ENCODE measurements at places on chromosomes 7 and 10.

DNA sequence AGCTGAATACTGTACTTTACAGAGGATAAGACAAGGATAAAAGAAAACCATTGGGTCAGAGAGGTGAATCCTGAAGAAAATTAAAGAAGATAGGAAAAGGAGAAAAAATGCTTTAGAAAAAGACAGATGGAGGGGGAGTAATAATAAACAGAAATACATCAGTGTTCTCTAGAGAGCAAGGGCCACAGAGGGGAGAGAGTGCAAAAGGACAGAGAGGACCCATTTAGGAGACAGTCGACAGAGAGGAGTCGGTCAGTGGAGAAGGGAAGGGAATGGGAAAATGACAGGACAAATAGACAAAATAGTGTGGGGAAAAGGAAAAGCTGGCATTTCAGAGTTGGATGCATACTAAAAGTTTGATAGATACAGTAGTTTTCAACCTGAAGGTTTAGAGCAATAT lies 287.0 kb downstream of the DOCK4 start:
- no peak for DNase-seq

GRCh38 chr7:97094284-97094930 lies 23.1 kb upstream of the SDHAF3 start:
- no peak for DNase-seq

DNA sequence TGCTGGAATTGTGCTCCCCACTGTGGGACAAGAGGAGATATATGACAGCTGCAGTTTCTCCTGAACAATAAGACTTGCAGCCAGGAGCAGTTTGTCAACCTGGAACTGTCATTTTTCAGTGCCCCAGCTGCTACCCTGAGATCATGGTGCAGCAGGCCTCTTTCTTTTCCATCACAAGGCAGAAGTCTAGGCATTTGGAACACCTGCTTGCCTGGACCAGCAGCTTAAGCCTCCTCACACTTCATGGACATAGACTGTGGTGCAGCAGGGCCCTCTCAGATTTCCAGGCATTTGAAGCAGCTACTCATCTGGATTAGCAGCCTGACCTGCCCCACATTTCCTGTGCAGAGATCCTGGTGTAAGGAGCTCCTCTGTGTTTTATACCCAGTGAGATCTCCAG lies 450.7 kb upstream of the TEX47 start:
- DNase-seq = no peak

DNA sequence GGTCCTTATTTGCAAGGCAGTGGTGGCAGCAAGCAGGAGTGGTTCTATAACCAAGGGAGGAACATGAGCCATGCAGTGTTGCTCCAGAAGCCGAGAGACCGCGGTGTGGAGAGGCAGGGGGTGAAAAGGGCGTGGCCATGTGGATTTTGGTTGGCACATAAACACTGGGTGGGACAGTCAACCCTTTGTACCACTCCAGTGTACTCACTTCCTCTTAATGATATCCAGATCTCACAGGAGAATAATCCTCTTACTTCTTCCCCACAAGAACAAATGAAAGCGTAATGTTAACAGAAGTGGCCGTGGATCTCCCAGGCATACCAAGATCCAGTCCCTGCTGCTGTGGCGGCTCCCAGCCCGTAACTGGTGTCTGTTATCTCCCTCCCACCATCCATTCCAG lies 42.4 kb downstream of the XRCC2 start:
- no peak for DNase-seq

DNA sequence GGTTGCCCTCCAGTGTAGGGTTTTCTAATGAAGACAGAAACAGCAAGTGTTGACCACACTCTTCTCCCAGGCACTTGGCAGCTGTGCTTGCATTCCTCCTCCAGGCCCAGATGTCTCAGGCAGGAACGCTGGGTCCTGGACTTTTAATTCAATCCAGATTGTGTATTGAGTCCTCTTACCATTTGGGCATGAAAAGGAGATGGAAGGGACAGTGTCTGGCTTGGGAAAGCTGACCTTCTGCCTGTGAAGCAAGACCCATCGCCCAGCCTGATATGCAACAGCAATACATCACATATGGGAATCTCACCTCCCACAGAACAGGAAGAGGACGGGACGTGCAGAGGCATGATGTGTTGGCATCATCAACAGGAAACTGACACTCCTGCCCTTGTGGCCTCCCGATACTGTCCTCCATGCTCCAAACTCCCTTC lies 174.4 kb upstream of the LYZL2 start:
- peak; percentile 90 for DNase-seq

GRCh38 chr10:23533212-23533611 lies 94.3 kb downstream of the OTUD1 start:
- no peak for DNase-seq

- no peak for DNase-seq
Observed at GRCh38 chr10:6958711-6959110, 378.6 kb upstream of the PRKCQ start.

DNA sequence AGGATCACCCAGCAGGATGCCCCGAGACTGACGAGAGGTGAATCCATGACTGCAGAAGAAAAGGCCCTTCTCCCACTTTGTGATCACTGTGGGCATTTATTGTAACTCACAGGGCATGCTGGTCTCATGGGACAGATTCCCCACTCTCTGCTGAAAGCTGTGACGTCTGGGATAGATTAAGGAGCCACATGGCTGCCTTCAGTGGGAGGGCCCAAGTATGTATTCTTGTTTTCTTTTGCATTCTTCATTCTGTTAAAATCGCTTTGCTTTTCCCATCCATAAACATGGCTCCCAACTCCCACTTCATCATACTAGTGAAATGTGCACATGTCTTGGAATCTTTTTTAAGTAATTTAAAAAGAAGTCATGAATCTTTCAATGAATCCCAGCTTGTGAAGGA lies 67.2 kb downstream of the FAM107B start:
- DNase-seq = peak; percentile 42

- no peak for DNase-seq
Observed at GRCh38 chr7:106639476-106640334, 21.3 kb downstream of the CCDC71L start.

DNA sequence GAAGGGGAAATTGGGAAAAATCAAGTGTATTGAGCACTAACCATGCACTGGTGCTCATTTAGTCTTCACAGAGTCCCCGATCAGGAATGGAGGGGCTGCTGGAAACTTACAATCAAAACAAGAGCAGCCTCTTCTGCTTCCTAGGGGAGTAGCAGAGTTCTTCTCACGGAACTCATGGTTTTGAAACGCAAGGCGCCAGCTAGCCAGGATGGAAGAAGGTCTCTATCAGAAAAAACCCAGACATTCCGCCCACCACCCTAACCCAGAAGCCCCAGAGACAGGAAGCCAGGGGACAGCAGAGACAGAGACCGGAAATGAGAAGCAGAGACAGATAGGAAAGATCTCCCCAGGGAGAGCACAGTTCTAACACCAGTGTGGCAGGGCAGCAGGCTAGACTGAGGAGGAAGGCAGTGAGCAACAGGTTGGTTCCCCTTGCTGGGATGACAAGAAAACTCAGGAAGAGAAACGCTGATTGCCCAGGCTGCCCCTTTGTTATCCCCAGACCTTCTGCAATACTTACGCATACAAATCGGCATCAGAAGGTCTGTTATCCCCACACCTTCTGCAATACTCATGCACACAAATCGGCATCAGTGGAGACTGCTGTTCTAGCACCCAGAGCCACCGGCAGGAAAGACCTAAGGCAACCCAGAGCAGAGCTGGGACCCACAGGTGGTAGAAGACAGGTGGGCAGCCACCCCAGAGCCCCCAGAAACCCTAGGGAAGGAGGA lies 99.2 kb downstream of the CPXM2 start:
- DNase-seq = no peak

- DNase-seq = no peak
Observed at GRCh38 chr7:48419401-48419800, 248.1 kb downstream of the ABCA13 start.

GRCh38 chr10:77601488-77601887 lies 36.1 kb downstream of the KCNMA1 start:
- DNase-seq = no peak

DNA sequence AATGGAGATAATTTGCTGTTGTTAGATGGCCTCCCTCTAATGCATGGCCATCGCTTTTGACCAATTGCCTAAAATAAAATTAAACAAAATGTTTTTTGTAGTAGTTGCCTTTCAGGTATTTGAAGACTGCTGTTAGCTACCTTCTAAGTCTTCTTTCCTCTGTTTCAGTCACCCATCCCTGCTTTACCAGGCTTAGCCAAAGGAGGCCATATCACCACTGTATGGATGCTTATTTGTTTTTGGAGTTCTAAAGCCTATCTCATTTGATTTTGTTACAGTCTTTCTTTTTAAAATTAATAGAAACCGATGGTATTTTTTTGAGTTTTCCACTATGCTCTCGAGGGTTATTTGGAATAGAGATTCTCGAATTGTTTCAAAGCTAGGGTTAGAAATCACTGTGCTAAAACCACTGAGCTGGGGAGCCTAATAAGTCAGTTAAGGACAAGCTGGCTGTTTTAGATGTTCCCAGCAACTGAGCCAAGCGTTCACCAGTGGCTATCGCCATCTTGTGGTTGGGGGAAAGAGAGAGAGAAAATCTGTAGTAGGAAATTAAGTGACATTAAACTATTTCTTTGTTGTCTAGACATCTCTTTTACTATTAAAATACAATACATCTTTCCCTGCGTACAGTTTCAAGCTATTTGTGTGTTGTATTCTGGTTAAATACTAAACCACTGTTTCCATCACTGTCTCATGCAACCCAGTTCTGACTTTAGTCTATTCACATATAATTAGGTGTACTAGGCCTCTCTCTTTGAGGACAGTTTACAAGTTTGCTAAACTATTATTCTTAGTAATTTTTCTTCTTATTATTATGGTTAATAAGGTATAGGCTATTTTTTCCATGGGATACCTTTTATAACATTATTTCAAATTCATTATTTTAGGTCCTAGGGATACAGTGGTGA lies 52.2 kb downstream of the GPR158 start:
- peak; percentile 58 for DNase-seq

GRCh38 chr7:85573844-85574243 lies 387.0 kb upstream of the SEMA3D start:
- no peak for DNase-seq

- no peak for DNase-seq
Observed at GRCh38 chr7:127996253-127997071, 34.8 kb downstream of the LRRC4 start.

- peak; percentile 4 for DNase-seq
Observed at GRCh38 chr10:69965919-69966662, 86.6 kb upstream of the MACROH2A2 start.

DNA sequence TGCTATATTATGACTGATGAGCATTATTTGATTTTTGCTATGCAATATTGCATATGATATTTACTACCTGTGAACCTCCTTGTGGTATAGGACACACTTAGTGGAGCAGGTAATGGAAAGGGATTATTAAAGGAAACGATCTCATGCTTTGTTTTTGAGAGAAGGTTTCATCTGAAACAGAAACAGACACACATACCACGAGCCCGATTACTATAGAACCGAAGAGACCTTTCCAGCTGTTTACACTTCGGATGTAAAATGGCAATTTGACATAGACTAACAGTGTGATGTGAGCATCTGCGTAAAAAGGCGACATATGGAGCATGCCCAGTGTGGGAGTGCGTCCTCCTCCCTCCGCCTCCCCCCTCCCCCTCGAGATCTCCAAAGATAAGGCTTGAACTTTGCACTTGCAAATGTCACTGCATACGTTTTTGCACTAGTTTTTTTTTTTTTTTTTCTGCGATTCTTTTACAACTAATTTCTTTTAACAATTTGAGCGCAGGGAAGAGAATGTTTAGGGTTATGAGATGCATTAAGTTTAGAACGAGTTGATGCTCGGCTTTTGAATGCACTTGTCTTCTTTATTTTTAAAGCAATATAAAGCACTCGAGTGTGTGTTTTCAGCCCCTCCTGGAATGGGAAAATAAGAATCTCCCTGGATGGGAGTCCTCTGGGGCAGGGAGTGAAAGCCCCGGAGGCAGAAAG lies 251.0 kb downstream of the NSUN6 start:
- DNase-seq = no peak

GRCh38 chr7:75573477-75574019 lies 81.4 kb downstream of the SPDYE5 start:
- DNase-seq = no peak

DNA sequence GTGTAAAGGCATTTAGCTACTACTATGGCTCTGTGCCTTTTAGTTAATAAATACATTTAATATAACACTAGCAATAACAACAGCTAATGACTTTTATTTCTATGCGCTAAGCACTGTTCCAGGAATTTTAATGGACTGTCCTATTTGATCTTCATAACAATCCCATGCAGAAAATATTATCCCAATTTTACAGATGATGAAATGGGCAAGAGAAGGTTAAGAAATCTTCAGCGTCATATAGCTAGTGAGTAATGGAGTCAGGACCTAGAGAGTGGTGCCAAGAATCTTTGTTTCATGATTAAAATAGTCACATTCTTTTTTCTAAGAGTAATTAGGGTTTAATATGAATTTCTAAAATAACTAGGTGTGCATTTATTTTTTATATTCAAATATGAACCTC lies 32.4 kb downstream of the ACTA2 start:
- DNase-seq = peak; percentile 29

DNA sequence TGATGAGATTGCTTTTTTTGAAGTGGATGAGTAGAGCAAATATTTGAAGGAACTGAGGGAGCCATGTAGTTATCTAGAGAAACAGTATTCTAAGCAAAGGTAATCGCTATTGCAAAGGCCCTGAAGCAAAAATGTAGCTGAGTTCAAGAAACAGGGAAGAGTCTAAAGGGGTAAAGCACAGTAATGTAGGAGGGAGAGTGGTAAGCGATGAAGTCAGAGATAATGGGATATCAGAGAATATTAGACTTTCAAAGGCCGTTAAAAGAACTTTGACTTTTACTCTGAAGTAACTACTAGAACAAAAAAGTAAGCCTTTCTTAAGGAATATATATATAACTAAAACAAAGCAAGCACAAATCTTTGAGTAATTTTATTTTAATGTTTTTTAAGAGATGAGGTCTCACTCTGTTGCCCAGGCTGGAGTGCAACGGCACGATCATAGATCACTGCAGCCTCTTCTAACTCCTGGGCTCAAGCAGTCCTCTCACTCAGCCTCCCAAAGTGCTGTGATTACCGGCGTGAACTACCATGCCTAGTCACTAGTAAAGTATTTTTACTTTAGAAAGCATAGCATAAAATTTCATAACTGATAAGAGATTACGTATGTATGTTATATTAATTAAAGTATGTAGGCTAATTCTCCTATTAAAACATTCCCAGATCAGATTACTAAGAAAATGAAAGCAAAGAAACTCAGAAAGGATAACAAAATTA lies 61.7 kb upstream of the OIT3 start:
- no peak for DNase-seq

DNA sequence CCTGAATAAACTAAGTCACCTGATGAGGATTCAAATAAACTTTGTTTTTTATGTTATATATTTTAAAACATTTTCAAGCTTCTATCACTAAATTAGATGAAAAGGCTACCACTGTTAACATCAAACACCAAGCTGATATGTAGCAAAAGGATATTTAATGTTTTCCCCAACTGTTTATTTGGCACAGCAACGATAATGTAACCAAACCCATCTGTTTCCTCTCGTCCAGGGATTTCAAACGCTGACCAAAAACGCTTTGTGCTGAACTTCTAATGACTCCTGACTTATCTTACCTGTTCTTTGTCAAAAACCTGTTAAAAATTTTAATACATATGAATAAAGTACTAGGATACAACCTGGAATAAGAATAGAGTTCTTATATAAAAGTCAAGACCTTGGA lies 30.5 kb downstream of the DCLRE1A start:
- no peak for DNase-seq

GRCh38 chr10:127194111-127194510 lies 2.3 kb downstream of the INSYN2A start:
- no peak for DNase-seq

- no peak for DNase-seq
Observed at GRCh38 chr10:77530011-77530410, 107.6 kb downstream of the KCNMA1 start.

All from AG20443 (cell line).